ENCODE measurements at places on chromosomes 2 and 18. TPM values are rescaled to one million over a fixed set of nuclear protein-coding genes. Genes with fewer than 3 reads are reported as not detected.

Gene GPR39
- total RNA-seq = not detected

Gene CPO
- total RNA-seq = 0.27 TPM

Gene CCDC85A
- total RNA-seq = 5.5 TPM

Gene MSH2
- total RNA-seq = 16.2 TPM

Gene GAREM2
- total RNA-seq = 3.6 TPM

Gene DPP4
- total RNA-seq = 6.7 TPM

Gene CD8B2
- total RNA-seq = not detected

Gene MROH2A
- total RNA-seq = not detected

Gene SLC5A7
- total RNA-seq = 0.07 TPM

Gene METTL5
- 67.8 TPM for total RNA-seq

Measured in left ventricle myocardium superior (tissue), 1 donor.